Stimulated activated naive CD8-positive, alpha-beta T cell treated with anti-CD3 and anti-CD28 coated beads, Interleukin-15, Interleukin-2, amounts not matched to agents 100 U/mL and 50 U/mL, for 24 hours (primary cell): ENCODE measurements at places on chromosomes 16 and 17.

GRCh38 chr17:47797797-47798196 is 23.8 kb downstream of the OSBPL7 start:
- no peak for DNase-seq

DNA sequence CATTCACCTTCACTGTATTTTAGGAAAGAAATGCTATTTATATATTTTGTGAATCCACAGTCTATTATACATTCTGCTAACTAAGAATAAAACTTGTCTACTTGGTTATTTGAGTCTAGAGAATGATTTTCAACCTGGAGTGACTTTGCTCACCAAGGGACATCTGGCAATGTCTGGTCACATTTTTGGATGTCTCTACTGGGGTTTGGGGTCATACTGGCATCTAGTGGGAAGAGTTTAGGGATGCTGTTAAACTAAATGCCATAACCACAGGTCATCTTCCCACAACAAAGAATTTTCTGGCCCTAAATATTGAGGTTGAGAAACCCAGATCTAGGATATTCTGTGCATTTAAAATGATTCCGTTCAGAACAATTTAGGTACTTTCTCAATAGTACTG is 26.0 kb downstream of the KCNJ16 start:
- DNase-seq = no peak

GRCh38 chr17:32659419-32659842 is 172.6 kb downstream of the CDK5R1 start:
- peak; percentile 68 for DNase-seq

DNA sequence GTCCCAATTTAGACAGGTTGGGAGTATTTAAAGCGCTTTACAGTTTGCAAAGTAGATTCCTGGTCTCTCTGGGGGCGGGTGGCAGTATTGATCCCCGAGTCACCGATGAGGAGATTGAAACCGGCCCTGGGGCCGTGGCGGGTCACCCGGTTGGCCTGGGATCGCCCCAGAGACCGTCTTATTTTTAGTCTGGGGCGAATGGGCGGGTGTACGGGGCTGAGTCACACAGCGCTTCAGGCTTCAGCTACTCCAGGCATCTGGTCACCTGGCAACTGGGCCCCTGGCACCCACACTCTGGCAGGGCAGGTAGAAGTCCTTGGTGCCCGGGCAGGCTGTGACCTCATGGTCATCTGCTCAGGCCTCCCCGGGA is 669 bp downstream of the MIEF2 start:
- peak; percentile 57 for DNase-seq

DNA sequence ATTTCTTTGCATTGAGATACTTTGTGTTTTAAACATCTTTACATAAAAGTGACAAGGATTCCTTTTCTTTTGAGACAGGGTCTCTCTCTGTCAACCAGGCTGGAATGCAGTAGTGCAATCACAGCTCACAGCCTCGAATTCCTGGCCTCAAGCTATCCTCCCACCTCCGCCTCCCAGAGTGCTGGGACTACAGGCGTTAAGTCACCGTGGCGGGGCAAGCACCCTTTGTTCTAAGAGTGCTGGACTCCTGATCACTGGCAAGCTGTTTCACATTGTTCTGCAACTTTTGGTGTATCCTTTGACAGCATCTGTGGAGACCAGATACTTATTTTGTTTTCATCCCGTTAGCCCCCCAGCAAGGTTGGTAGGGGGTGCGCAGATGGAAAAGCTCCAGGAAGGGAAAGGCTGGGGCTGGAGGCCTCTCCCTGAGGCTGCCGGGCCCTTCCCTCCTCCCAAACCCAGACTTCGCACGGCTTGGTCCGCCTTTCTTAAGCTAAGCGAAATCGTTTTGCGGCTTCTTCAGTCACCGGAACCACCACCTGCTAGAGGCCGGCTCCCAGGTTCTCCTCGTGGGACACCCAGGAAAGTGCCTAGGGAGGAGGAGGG is 1.1 kb downstream of the ST6GALNAC2 start:
- no peak for DNase-seq

DNA sequence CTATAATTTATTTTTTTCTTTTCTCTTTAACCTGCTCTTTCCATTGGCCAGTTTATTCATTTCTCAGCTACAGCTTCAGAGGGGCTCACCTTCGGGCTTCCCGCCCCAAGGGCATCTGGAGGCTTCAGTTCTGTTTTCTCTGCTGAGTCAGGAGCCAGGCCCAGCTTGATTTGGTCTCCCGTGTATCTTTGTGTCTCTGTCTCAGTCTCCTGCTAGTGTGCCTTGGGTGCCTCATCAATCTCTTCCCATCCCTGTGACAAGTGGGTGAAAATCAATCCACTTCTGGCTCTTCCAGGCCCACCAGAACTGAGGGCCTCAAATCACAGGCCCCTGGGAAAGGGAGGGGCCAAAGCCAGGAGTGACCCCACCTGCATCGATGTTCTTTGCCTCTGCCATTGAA is 72.1 kb downstream of the CCDC182 start:
- no peak for DNase-seq

- no peak for DNase-seq
These were observed 49.7 kb upstream of the ITGA2B start for GRCh38 chr17:44439168-44439567.

DNA sequence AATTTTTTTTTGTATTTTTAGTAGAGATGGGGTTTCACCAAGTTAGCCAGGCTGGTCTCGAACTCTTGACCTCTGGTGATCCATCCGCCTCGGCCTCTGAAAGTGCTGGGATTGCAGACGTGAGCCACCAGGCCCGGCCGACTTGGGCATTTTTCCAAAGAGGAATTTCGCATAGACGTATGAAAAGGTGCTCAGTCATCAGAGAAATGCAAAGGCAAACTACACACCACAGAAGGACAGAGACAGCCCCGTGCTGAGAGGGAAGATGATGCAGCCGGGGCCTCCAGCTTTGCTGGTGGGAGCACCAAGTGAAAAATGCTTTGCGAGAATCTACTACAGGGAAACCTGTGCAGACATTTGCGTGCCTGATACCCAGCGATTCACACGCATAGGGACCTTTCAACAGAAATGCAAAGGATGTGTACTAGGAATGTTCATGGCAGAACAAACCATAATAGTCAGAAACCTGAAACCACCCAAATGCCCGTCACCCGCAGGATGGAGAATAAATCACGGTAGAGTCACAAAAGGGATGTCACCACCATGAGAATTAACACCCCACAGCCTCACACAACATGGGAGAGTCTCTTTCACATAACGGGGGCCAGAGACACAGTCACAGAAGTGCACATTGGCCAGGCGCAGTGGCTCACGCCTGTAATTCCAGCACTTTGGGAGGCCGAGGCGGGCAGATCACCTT is 5.2 kb downstream of the RAB40B start:
- no peak for DNase-seq

- DNase-seq = no peak
These were observed 82.9 kb downstream of the SDR42E1 start for GRCh38 chr16:81928271-81928918.

- no peak for DNase-seq
These were observed 37.5 kb upstream of the BHLHA9 start for GRCh38 chr17:1232786-1233185.

- no peak for DNase-seq
These were observed 84.3 kb downstream of the BMERB1 start for GRCh38 chr16:15518381-15519351.

DNA sequence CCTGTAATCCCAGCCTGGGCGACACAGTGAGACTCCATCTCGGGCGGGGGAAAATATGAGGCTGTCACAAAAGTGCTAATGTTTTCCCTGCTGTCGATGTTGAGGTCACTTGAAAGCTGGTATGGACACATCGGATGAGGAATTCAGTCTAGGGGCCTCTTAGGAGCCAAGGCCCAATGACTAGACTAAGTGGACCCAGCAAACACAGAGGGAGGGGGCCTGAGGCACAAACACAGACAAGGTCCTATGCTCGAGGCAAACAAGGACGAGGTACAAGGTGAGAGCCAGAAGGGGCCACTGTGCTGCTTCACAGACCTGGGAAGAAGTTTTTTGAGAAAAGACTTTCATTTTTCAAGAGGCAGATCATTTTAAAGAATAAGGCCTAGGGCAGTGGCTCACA is 15.2 kb downstream of the TRAP1 start:
- DNase-seq = no peak

- DNase-seq = no peak
These were observed 3.8 kb upstream of the EXOSC6 start for GRCh38 chr16:70255574-70255973.

DNA sequence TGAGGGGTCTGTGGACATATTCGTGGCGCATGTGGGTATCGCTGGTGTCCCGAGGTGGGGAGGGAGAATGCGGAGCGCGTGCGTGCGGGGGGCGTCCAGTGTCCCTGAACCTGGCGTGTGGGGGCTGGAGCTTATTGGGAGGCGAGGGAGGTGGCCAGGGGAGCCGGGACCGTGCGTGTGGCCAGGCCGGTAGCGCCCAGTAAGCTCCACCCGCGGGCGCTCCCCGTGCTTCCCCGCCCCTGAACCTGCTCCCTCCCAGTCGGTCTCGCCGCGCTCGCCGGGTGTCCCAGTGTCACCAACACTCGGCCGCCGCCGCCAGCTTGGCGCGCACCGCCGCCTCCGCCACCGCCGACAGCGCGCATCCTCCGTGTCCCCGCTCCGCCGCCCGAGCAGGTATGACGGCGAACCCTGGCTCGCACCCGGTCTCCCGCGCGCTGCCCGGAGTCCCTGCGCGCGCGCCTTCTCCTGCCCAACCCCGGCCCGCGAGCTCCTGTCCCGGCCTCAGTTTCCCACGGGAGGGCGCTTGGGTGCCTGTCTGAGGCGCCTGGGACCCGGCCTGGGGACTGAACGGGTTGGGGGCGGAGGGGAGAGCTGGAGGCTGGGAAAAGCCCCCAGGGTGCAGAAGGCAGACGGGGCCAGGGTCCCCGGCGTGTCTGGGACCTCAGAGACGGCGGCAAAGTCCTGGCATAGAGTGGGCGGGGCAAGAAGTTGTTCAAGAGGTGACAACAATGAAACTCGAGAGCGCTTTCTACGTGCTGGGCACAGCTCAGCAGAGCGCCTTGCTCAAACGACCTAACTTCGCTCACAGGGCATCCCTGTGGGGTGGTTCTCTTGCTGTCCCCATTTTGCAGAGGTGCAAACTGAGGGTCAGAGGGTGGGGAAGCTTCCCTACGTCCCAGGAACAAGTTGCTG is at the start of gene SCNN1B:
Gene SCNN1B (plus strand): TSS at position 258 of the 912 bp plus-strand sequence. CDS start 46,298 bp downstream, outside the sequence.
- DNase-seq = peak; percentile 6

DNA sequence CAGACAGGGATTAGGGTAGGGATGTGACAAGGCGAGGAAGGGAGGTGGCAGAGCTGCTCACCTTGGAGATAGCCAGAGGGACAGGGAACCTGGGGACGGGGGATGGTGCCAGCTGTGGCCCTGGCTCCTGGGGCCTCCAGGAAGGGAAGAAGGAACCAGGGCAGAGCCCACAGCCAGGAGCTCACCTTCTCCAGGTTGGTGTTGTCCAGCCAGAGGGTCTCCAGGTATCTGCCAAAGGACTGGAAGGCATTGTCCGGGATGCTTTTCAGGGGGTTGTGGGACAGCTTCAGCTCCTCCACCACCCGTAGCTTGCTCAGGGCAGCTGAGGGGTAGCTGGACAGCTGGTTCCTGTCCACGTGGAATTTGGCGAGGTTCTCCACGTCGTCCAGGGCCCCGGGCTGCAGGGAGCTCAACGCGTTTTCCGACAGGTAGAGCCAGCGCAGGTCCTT is 801 bp downstream of the CHAD start:
- no peak for DNase-seq

DNA sequence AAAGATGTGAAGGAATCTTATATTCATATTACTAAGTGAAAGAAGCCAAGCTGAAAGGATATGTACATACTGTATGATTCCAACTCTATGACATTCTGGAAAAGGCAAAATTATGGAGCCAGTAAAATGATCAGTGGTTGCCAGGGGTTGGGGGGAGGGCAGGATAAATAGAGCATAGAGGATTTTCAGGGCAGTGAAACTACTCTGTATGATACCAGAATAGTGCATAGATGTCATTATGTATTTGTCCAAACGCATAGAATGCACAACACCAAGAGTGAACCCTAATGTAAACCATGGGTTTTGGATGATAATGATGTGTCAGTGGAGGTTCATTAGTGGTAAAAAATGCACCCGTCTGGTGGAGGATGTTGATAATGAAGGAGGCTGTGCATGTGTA is 71.0 kb upstream of the ZNF423 start:
- DNase-seq = no peak

GRCh38 chr16:58419241-58419990 is 27.1 kb downstream of the GINS3 start:
- DNase-seq = no peak

DNA sequence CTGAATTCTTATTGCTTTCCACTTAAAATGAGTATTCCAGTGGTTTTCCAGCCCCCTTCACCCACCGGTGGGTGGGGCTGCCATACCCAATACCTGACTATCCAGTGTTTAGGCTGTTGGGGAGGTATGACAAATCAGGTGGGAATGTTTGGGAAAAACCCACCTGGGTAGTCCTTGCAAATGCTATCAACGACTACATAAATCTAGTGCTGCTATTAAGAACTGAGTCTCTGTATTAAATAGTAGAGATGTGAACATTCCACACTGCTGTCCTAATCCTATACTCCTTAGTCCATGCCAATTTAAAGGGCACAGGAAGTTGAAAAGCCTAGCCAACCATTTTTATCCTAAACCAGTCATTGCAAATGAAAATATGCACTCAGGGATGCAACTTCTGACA is 126.6 kb downstream of the AXIN2 start:
- DNase-seq = no peak

GRCh38 chr17:69130627-69131296 is 10.9 kb downstream of the ABCA6 start:
- no peak for DNase-seq
